Calu3 (cell line): ENCODE measurements at places on chromosomes 2 and 18. TPM values are rescaled to one million over a fixed set of nuclear protein-coding genes. Genes with fewer than 3 reads are reported as not detected.
A peak's percentile ranks its signal among the peaks of the same experiment; 100 is the strongest.

The REG1A gene
- total RNA-seq = not detected in 2 replicates

The GAD1 gene
- 11.2 and 11.5 TPM in 2 replicates for total RNA-seq

The ARHGEF33 gene
- total RNA-seq = 0.34 and 0.71 TPM in 2 replicates

The CCDC85A gene
- 2.6 and 3.0 TPM in 2 replicates for total RNA-seq

The SERPINB2 gene
- 39.2 and 85.1 TPM in 2 replicates for total RNA-seq

The SERPINB3 gene
- 0.34 and 0.68 TPM in 2 replicates for total RNA-seq

The C1QL2 gene
- not detected in 2 replicates for total RNA-seq

The ASPRV1 gene
- 0.17 and 0.27 TPM in 2 replicates for total RNA-seq

DNA sequence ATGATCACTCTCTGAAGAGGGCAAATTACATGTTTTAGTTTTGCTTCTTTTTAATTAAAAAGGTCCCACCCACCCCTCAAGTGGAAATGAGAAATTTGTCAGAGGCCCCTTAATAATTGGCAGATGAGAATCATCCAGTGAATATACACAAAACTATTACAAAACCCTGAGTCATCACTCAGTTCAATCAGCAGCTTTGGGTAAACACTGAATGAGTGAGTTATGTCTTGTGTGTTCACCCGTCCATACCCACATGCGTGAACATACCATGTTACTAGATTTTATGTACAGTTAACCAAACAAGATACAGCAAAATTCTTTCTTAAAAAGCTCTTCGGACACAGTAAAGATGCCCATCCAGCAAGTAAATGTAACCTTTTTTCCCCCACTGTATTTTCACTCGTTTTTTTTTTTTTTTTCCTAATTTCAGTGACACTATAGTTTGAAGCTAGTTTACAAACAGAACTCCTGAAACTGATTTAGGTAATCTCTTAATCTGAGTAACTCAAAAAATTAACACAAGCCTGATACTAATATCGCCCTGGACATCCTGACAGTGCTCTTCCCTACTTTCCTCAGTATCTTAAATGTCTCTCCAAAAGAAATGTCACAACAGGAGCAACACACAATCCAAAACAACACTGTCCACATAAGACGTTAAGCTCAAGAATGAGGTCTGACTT, 1.4 kb downstream of the PSME4 start:
- H3K36me3 ChIP-seq = peaks cover 43% of the 10 kb centered on the region
- peaks cover 52% of the 10 kb centered on the region for H3K4me1 ChIP-seq
- no peaks in the 10 kb centered on the region for H3K27me3 ChIP-seq
- H3K27ac ChIP-seq = peak overlapping the region; percentile 96
- peak overlapping the region; percentile 97 for H3K4me3 ChIP-seq

DNA sequence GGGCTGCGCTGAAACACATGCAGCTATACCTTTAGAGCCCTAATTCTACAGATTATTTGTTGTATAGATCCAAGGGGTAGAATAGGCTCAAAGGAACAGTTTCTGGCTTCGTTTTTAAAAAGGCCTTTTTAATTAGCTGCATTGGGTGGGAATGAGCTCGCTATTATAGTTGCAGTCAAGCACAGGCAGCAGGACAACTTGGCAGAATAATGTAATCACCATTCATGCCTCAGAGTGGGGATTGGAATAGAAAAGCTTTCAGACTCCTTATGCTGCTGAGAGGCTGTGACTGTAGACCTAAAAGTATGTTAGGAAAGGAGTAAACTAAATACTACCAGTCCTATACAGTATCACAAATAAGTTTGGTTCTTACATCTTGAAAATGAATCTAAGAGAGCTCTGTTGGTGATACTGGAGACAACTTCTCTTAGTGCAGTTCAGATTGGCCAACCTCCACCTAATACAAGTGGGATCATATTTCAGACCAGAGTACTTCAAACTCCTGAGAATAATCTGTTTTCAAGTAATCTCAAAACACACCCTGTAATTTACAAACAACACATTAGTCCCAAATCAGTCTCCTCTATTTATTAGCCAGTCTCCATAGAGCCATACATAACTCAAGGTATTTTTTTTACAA, 121.4 kb downstream of the ANTXR1 start:
- peaks cover 23% of the 10 kb centered on the region for H3K27me3 ChIP-seq
- no peak overlapping the region for H3K4me3 ChIP-seq
- no peak for DNase-seq
- no peak overlapping the region for H3K27ac ChIP-seq
- H3K36me3 ChIP-seq = no peaks in the 10 kb centered on the region

GRCh38 chr18:74457725-74458421, 765 bp upstream of the DIPK1C start:
- no peak overlapping the region for H3K27ac ChIP-seq
- no peak for DNase-seq
- peaks cover 5% of the 10 kb centered on the region for H3K36me3 ChIP-seq

GRCh38 chr2:176285321-176285720, 16.1 kb downstream of the MTX2 start:
- H3K4me1 ChIP-seq = peaks cover 28% of the 10 kb centered on the region
- no peak overlapping the region for H3K4me3 ChIP-seq
- H3K36me3 ChIP-seq = no peaks in the 10 kb centered on the region
- H3K27me3 ChIP-seq = no peaks in the 10 kb centered on the region
- no peak for DNase-seq

GRCh38 chr2:164187121-164187520, 434.2 kb downstream of the GRB14 start:
- no peak overlapping the region for H3K27ac ChIP-seq
